A549 (cell line): ENCODE measurements at places on chromosomes 2 and 18.

- no peak for DNase-seq
Observed at GRCh38 chr2:105100046-105100840, 62.4 kb downstream of the MRPS9 start.

DNA sequence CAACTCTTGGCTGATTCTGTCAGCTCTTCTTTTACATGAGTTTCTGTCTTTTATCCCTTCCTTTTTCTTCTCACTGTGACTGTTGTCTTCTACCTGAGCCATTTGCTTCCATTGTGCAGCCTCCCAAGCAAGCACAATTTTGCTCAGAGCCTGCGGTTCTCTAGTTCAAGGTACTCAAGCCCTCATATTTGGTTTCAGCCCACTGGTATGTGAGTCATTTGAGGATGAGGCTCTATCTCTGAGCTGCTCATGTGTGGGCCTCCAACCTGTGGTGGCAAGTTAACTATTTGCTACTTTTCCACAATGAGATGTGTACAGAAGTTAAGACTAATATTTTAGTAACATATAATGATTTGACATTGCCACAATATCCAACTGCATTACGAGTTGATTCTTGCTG lies 183.0 kb downstream of the PHLPP1 start:
- no peak for DNase-seq

- no peak for DNase-seq
Observed at GRCh38 chr18:47108998-47109405, 41.3 kb downstream of the HDHD2 start.

GRCh38 chr18:50790948-50791347 lies 28.9 kb downstream of the MRO start:
- DNase-seq = no peak

DNA sequence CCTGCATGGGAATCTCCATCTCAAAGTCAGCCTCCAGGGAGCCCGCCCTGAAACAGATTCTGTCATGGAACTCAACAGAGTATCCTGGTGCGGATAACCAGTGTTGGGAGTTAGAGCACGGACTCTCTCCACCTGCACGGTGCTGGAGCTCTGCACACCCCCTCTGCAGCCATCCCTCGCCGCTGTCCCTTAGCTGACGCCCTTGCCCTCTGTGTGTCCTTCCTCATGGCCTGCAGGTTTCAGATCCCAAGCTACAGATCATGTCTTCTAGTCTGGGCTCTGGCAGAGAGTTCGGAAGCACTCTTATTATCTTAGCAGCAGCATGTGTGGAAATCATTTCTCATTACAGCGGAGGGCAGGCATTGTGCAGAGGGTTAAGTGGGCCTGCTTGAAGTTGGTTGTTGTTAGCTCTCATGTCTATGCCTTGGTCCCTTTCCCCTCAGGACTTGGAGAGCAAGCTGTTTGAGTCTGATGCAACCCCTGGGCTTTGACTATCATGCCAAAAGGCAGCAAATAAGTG lies 26.0 kb downstream of the TMEM127 start:
- DNase-seq = no peak

DNA sequence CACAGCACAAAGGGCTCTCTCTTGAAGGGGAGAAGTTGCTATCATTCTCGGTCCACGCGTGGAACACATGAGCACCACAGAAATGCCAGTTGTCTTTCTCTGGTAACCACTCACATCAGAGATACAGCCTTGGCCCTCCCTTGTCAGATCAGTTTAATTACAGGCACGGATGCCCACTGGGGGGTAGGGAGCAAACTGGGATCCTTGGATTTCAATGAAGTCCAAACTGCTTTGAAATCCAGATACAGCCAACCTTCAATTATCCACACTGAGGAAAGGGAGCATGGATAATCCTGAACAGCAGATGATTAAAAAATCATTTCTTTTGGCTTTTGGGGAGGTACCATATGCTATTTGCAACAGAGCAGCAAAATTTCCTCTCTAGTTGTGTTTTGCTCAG lies 63.7 kb upstream of the DAPL1 start:
- no peak for DNase-seq

GRCh38 chr2:95031726-95032116 lies 6.2 kb downstream of the MAL start:
- no peak for DNase-seq

DNA sequence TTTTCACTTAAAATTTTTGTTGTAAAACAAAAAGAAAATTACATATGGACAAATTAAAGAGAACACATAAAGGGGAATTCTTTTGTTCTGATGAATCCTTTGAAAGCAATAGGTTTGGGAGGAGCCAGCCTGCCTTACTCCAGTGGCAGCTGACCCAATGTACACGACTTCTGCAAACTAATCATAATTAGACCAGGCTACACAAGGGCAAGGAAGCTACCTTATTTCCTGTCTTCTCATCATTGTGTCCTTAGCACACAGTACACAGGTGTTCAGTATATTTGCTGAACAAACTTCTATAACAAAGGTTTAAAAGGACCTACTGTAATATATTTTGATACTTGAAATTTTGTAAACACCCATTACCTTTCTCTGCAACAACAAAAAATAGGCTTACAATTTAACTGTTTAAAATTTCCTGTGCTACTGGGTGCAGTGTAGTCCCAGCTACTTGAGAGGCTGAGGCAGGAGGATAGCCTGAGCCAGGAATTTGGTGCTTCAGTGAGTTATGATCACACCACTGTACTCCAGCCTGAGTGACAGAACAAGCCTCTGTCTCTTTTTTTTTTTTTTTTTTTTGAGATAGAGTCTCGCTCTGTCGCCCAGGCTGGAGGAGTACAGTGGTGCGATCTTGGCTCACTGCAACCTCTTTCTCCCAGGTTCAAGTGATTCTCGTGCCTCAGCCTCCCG lies 18.9 kb downstream of the KCNG3 start:
- DNase-seq = no peak
